Activated T-cell treated with anti-CD3 and anti-CD28 coated beads for 4 hours (primary cell): ENCODE measurements at places on chromosomes 2 and 18.

GRCh38 chr2:207328944-207329386, 163.2 kb upstream of the KLF7 start:
- no peak for DNase-seq

GRCh38 chr2:207352978-207353671, 176.6 kb upstream of the CREB1 start:
- no peak for DNase-seq

GRCh38 chr2:200300638-200301314, 5.7 kb upstream of the SPATS2L start:
- DNase-seq: no peak

- no peak for DNase-seq
Measured at GRCh38 chr2:218026676-218027425, 24.1 kb upstream of the TNS1 start.

GRCh38 chr2:39568116-39568515, 97.6 kb upstream of the TMEM178A start:
- DNase-seq: no peak

- no peak for DNase-seq
Measured at GRCh38 chr2:191061381-191061980, 47.5 kb upstream of the STAT1 start.

GRCh38 chr18:48455555-48456478, 46.6 kb upstream of the ZBTB7C start:
- DNase-seq: peak; percentile 27

GRCh38 chr18:27967913-27968824, 208.8 kb downstream of the CDH2 start:
- no peak for DNase-seq

DNA sequence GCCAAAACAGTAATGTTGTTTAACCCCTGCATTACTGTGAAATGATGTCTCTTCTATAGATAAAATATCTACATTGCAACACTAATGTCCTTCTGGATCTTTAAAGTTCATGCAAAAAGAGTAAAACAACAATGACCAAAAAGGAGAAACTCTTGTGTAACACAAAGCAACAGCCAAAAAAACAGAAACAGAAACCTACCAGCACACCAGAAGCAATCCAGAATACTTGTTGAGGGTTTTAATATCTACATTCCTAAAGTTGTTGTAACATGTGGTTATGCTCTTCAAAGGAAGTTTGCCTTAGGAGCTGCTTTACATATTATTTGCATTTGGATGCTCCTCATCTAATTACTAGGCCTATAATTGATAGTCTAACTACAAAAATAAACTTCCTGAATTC, 157.2 kb downstream of the BABAM2 start:
- no peak for DNase-seq

DNA sequence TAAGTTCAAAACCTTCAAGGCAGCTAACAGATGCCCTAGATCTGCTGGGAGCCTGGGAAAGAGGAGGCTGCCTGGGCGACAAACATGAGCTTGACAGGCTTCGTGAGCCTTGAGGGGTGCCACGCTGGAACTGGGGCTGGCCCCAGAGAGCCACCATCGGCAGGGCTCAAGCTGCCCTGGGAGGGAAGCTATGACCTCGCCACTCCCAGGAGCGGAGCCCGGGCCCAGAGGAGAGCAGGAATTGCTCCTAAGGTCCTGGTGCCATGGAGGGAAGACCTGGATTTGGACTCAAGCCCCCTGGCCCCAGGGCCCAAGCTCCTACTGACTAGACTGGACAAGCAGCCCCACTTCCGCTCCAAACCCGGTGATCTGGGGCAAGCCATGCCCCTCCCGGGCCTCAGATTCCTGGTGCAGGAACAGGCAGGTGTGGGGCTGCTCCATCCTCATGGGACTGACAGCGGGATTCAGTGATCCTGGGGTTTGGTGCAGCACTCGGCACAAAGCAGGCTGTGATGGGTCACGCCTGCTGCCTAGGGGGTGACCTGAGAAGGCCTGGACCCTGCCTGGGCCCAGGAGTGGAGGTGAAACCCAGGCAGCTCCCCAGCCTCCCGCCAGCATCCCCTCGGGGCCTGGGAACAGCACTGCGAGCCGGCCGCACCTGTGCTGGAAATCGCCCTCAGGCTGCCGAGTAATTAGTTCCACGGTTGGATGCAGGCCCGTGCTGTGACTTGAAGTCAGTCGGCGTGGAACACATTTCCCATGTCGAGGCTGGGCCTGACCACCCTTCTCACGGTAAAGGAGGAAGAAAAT, 246.9 kb downstream of the NDUFA10 start:
- no peak for DNase-seq

DNA sequence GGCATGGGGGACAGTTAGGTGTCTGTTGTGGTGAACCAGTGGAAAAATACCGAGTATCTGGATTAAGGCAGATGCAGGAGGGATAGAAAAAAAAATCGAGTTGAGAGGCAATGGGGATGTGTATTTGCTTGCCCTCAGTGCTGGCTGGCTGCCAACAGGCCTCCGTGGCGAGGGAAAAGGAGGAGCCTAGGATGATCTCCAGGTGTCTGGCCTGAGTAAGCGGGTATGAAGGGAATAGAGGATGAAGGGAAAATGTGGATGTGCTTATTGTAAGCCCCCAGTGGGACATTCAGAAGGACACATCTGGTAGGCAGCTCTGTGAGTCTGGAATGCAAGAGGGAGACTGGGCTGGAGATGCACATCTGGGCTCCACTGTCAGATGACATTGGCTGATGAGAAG, 22.8 kb downstream of the KCNS3 start:
- no peak for DNase-seq

GRCh38 chr18:9117980-9118841, 15.7 kb downstream of the NDUFV2 start:
- DNase-seq: no peak

- no peak for DNase-seq
Measured at GRCh38 chr2:215888680-215889079, 124.7 kb downstream of the MREG start.

DNA sequence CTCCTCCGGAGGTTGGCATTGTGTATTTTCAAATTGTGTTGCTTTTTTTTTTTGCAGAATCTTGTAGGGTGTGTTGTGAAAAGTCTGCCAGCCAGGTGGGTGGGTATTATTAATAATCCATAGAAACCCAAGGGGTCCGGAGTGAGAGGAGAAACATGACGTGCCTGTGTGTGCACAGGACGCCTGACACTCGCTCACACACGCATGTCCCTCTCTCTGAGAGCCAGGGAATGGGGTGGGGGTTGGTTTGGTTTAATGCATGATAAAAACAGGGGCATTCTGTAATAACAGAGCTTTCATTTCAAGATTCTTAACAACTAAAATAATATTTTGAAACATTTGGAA, 224.8 kb downstream of the FAM210A start:
- DNase-seq: no peak

- peak; percentile 8 for DNase-seq
Measured at GRCh38 chr18:903701-904100, 970 bp upstream of the ADCYAP1 start.

DNA sequence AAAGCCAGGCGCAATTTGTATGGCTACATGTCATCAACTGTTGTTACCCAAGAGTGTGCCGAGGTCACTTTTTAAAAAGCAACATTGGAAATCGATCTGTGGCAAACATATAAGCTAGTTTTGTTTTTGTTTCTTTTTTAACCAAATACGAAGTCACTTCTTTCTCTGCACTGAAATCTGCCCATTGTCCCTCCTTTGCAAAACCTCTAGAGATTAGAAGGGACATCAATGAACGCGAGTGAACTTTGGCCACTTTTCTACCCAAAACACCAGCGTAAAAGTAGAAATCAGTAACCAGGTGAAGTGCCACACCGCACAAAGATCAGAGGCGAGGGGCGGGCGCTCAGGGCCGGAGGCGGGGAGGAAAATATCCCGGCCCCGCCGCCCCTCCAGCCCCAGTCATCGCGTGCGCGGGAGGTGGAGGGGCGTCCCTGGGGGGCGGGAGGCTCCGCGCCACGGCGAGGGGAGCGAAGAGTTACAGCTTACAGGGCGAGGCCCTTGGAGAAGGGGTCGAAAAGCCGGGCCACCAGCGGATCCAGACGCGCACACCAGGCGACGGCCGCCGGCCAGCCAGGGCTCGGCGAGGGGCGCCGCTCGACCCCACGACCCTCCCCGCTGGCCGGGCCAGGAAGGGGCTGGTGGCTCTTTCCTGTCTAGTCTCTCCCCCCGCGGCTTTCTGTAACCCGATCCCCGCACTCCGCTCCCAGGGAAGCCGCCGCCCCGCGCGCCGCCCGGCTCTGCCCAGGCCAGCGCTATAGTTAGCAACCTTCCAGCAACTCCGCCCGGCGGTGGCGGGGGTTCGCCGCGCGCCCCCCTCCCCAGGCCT, 993 bp downstream of the RBMS1 start:
- peak; percentile 56 for DNase-seq

DNA sequence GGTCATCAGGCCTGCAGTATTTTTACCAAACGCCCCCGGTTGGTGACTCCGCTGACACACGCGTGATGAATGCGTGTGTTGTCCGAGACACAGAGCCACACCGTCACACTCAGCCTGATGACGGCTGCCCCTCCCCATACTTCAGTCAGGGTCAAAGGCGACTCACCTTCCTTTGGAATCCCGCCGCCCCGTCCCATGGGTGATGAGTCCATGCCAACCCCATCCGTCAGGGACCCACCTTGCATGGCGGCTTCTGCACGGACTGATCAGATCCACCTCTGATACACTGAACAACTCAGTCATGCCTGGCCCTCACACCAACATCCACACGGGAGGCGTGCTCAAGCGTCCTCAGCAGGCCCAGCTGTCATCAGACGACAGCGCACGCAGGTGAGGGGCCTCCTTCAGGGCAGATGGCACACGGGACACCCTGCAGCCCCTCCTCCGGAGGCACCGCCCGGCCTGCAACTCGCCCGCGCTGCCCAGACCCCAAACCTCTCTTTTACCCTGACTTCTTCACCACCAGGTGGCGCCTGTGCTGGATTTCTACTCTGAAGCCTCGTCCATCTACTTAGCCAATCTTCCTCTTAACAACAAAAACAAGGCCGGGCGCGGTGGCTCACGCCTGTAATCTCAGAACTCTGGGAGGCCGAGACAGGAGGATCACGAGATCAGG, 89.2 kb downstream of the ZNF516 start:
- no peak for DNase-seq

DNA sequence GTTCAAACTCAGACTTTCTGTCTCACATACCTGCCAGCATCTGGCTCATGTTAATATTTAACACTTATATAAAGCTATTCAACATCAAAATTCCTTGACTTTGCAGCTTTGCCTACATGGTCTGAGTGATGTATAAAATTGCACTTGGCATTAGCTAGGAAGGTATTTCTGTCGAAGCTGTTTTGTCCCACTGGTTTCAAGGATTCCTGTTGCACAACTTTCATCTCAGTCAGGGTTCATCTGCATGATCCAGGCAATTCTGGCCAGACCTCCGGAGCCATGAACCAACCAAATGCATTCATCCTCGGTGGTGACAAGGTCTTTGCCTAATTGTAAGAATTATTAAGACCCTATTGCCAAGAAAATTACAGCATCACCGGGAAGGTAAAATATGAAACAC, 185.4 kb downstream of the ZEB2 start:
- no peak for DNase-seq

DNA sequence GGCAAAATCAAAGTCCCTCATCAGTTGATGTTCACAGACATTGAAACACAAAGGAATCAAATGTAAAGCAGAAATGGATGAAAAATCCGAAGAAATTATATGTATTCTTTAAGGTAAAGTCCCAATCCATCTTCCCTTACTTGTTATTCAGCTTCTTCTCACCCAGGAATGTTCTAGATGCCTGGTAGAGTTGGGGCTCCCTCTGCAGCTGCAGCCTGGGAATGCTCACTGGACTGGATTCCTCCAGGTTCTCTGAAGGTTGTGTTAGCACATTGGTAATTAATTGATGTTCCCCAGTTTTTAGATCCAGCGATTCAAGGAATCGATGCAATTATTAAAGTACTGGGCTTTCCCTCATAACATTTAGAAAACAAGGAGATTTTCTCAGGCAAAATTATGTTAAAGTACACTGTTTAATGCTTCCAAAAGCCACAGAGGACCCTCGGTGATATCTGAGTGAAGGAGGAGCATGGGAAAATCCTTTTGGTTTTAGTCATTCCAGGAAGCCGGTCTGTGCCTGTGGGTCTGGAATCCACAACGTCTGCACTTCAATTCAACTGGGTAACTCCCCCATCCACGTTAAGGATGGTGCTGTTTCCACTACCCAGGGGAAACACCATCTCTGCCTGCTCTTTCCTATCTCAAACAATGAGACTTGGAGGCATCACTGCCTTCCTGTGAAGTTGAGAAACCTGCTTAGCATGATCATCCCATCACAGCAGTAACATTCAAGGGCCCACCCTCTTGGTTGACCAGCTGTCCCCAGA, 22.0 kb downstream of the NTSR2 start:
- no peak for DNase-seq

GRCh38 chr2:54555318-54555837, 99.3 kb downstream of the SPTBN1 start:
- no peak for DNase-seq

DNA sequence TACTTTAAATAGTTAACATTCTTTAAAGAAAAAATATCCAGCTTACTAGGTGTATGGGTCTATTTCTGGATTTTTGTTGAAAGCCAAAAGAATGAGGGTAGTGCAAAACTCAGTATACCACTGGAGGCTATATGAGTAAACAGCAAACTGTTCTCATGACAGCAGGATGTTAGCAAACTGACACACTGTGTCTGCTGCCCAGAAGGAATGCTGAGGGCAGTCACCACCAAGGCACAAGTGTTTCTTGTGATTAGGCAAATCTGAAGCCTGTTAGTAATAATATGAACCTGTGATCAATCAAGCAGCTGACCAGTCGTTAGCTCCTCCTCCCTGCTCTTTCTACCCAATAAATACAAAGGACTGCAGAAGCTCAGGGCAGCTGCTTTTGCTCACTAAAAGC, 50.5 kb upstream of the SULT1C3 start:
- no peak for DNase-seq

DNA sequence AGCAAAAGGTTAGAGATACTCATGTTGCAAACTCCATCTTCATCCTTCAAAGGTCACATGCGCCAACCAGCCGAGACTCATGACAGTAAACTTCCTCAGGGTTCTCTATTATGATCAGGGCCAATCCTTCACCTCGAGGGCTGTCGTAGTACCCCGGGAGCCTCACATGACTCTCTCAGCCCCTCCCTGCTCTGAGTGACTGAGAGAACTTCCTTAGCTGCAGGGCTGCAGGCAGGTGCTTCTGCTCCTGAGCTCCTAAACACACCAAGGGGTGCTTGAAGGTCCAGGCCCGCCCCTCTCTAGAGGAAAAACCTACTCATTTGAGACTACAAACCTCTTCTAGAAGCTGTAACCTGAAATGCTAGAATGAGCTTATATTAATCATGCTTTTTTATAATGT, 48.2 kb downstream of the LONRF2 start:
- no peak for DNase-seq

GRCh38 chr2:11177871-11178690, 22.8 kb downstream of the SLC66A3 start:
- no peak for DNase-seq

GRCh38 chr18:68991286-68991685, 193.4 kb downstream of the CCDC102B start:
- no peak for DNase-seq

- no peak for DNase-seq
Measured at GRCh38 chr2:120378605-120379004, 32.7 kb downstream of the INHBB start.
